ENCODE measurements at places on chromosomes 2 and 18. TPM values are rescaled to one million over a fixed set of nuclear protein-coding genes. Genes with fewer than 3 reads are reported as not detected.

RAB31 gene
- total RNA-seq = 18.2 TPM

KIAA2012 gene
- total RNA-seq = not detected

UBR3 gene
- 16.3 TPM for total RNA-seq

ZNF236 gene
- total RNA-seq = 2.5 TPM

GNAL gene
- 0.97 TPM for total RNA-seq

BMP10 gene
- total RNA-seq = not detected

TMEM87B gene
- total RNA-seq = 14.1 TPM

CACNB4 gene
- total RNA-seq = 0.12 TPM

GRCh38 chr2:119231975-119232665 is 8.5 kb downstream of the STEAP3 start:
- peak; percentile 86 for DNase-seq

GRCh38 chr18:59821983-59822382 is 77.8 kb upstream of the PMAIP1 start:
- no peak for DNase-seq

GRCh38 chr2:170739507-170740046 is 24.4 kb downstream of the SP5 start:
- peak; percentile 11 for DNase-seq

- peak; percentile 58 for DNase-seq
Measured at GRCh38 chr18:63322908-63323634, 3.5 kb upstream of the BCL2 start.

GRCh38 chr2:85807756-85808155 is 54.0 kb downstream of the ATOH8 start:
- DNase-seq = no peak

- no peak for DNase-seq
Measured at GRCh38 chr2:173157676-173158293, 82.1 kb downstream of the MAP3K20 start.

GRCh38 chr18:55579501-55580270 is 8.3 kb downstream of the TCF4 start:
- DNase-seq = no peak

DNA sequence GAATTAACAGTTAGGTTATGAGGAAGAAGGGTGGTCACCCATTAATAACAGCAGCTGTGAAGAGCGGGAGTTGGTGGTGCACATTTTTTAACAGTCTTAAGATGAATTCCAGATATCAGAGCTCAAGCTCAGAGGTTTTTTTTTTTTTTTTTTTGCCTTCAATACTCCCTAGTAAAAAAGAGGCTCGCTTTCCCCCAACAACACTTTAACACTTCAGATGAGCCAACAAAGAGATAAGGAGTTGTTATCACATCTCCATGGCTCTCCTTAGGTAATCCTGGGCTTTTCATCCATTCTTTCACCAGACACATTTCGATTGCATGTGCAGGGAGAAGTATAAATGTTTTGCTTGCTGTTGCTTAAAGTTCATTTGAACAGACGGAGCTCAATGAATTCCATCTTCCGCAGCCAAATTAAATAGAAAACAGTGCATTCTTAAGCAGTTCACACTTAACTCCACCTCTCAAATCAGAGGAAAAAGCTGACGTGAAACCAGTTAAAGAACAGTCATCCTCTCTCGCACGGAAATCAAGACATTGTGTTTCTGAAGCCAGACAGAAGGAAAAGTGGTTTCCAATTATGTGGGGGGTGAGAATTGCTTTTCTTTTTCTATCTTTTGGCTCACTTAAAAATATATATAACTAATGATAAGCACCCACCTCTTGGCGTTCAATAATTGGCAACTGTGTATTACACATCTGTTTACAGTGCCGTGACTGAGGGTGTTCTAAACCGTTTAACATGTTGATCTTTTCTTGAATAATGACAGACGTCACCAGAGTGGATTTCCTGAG is 118.2 kb downstream of the ZNF521 start:
- no peak for DNase-seq

GRCh38 chr18:58496231-58496630 is 132.7 kb downstream of the ALPK2 start:
- peak; percentile 63 for DNase-seq

DNA sequence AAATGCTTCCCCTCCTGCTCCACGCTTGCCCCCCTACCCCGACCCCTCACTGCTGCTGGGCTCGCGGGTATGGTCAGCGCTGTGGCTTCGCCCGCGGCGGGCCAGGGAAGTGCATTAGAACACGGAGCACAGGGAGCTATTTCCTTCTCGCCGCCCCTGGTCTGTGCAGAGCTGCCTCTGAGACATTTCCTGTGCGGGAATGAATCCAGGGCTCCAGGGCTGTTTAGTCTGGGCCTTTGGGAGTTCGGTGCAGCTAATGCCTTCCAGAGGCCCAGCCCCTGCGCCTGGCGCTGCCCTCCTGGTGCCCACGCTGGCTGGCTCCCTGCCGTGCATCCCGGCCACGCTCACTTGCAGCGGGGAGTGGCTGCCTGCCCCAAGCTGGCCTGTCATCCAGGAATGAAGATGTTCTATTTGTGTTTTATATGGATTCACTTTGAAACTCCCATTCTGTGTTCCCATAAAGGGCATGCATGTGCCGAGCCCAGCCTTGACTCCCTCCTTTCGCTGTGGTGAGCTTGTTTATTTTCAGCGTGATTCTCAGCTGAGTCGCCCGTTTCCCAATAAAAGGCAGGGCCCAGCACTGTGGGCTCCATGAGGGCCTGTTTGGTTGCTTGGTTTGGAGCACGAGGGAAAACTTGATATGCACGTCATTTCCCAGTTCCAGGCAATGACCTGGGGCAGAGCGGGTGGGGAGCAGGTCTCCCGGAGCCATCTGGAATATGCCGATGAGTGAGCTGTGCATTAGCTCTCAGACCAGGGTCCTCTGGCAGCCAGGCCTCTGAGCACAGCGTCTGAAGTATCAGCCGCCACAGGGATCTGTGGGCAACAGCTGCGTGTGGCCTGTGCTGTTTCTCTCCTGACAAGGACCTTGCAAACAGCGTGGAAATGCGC is 42.7 kb downstream of the SH3RF3 start:
- peak; percentile 95 for DNase-seq

GRCh38 chr2:97812931-97813330 is 99.6 kb downstream of the ZAP70 start:
- no peak for DNase-seq

GRCh38 chr2:3534251-3534814 is 15.0 kb upstream of the ADI1 start:
- no peak for DNase-seq

All from Daoy (cell line).